ENCODE measurements at places on chromosomes 1 and 21.
A peak's percentile ranks its signal among the peaks of the same experiment; 100 is the strongest.

GRCh38 chr21:39012326-39013230 lies 170.7 kb downstream of the PSMG1 start:
- no peak for DNase-seq

DNA sequence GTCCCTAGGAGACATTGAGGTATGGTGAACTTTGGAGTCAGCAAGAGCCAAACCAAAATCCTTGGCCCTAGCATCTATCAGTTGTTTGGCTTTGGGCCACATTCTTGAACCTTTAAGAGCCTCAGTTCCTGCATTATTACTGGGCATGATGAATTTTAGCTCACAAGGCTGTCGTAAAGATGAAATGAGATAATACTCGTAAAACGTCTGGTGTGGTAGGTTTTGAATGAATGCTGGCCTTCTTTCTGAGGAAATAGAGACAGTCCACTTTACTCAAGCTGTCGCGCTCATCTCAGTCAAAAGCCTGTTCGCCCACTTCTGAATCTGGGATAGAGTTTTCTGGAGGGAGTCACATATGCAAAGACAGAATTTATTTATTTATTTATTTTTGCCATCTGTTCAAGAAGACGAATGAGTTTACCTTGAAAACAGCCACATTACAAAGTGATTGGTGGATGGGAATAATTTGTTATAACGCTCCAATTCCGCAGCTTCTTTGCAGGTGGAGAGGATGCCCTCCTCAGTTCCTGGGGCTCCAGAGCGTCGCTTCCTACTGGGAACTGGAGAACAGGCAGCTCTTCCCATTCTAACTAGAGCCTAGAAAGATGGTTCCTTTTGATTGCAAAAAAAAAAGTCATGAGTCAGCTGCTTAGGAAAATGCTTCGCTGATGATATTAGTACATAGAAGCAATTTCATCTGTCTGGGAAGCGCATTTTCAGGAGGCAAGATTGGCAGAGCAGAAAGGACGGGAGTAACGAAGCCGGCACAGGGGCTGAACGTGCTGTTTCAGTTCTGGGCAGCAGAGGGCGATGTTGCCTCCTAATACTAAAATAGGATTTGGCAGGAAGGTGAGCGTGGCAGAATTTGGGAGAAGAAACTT lies 49.9 kb upstream of the CYP2J2 start:
- peak; percentile 66 for DNase-seq

GRCh38 chr1:18632218-18632588 lies 1.6 kb downstream of the PAX7 start:
- no peak for DNase-seq

GRCh38 chr1:207862241-207862787 lies 48.6 kb downstream of the CD34 start:
- no peak for DNase-seq

DNA sequence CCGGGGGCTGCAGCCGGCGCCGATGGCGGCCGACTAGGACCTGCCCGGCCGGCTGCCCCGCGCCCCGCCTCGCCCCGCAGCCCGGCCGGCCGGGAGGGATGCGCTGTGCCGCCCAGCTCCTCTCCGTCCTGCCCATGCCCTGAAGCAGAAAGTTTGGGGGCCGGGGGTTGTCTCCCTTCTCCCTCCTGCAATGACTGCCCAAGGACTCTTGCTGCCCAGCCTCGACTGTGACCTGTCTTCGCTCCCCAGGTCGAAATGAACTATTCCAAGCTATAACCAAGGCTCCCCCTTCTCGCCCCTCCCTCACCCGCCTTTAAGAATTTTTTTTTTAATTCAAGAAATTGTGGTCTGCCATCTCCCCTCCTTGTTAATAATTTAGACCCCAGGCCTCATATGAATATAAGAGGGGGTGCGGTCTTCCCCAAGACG lies 361 bp downstream of the TMCC2 start:
- no peak for DNase-seq

DNA sequence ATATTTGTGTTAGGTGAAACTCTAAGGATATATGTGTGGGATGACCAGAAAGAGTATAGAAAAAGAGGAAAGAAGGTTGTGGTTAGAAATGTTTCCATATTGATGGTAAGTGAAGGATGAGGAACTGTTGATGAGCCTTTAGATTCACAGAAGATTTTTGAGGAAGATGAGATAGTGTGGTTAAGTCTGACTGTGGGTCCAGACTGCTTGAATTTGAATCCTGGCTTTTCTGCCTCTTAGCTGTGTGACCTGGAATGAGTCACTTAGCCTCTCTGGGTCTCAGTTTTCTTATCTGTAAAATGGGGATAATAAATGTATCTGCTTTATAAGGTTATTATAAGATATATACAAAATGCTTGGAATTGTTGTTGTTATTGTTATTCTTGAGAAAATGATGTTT lies 27.5 kb downstream of the RGL1 start:
- DNase-seq: no peak

GRCh38 chr1:10599194-10599861 lies 124.6 kb downstream of the PEX14 start:
- DNase-seq: no peak

GRCh38 chr1:193242000-193242399 lies 55.6 kb upstream of the B3GALT2 start:
- DNase-seq: no peak

GRCh38 chr1:187931776-187932175 lies 1103.0 kb downstream of the PLA2G4A start:
- DNase-seq: no peak

GRCh38 chr1:153533689-153534201 lies 2.0 kb downstream of the S100A6 start:
- no peak for DNase-seq

- DNase-seq: no peak
These were observed 321.1 kb downstream of the KCTD3 start for GRCh38 chr1:215888159-215888558.

GRCh38 chr21:41874611-41875010 lies 4.5 kb downstream of the PRDM15 start:
- DNase-seq: no peak

GRCh38 chr1:66439031-66439740 lies 94.8 kb upstream of the SGIP1 start:
- no peak for DNase-seq

GRCh38 chr1:246772686-246773085 lies 48.5 kb downstream of the SCCPDH start:
- no peak for DNase-seq

DNA sequence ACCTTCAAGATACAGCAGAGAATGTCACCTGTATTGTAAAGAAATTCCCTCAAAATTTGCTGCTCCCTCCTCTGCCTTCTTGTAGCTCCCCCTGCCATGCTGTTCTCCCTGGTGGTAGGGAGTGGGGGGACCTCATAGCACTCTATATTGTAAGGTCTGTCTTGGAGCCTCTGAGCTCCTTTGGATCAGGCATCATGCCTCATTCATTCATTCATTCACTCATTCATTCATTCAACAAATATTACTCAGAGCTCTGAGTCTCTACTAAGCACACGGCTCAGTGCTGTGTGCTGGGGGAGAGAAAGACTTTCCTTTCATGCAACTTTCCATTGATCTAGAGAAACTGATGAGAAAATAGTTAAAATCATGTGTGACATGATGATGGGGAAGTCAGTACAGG lies 27.1 kb upstream of the EPHB2 start:
- no peak for DNase-seq

- DNase-seq: no peak
These were observed 37.0 kb upstream of the ATP6V1G3 start for GRCh38 chr1:198577444-198577843.

DNA sequence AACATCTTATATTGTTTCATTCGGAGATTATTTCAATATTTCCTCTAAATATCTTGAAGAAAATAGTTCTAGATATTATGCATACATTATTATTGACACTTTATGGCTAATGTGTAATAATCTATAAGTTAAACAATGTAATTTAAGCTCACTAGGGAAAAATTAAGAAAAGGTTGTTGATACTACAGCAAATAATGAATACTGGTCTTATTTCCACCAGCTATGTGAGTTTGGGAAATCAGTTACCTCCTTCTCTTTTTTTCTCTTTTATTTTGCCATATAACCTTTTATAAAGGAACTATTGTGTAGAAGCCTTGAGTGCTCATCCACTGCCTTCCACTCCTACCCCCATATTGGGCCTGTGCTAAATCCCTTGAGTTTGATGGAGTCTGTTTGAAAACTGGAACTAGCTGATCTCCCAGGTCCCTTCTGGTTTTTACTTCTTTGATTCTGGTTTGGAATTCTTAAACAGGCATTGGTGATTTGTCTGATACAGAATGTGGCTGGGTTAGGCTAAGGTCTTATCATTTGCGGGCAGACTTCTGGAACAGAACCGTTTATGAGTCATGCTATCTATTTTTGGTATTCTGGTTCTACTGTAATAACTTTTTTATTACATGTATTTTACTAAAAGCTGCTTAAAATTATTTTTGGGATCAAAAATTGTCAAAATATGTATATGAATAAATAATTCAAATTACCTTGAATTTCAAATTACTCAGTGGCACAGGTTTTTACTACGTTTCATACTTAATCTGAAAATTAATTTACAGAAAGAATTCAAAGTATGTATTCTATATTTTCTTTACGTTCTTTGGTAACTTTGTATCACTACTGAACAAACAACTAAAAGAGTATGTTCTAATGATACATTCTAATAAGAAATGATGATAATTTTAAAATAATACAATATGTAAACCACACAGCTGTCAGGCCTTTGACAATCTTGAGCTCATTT lies 5.0 kb upstream of the CDC14A start:
- DNase-seq: no peak

GRCh38 chr1:227586733-227587132 lies 23.4 kb downstream of the ZNF678 start:
- DNase-seq: no peak

- no peak for DNase-seq
These were observed 16.9 kb upstream of the COL11A1 start for GRCh38 chr1:103125219-103125618.

Measured in NCI-H748 treated with DMSO at 0.1 percent for 48 hours (cell line).